ENCODE measurements at places on chromosomes 16 and 17.

DNA sequence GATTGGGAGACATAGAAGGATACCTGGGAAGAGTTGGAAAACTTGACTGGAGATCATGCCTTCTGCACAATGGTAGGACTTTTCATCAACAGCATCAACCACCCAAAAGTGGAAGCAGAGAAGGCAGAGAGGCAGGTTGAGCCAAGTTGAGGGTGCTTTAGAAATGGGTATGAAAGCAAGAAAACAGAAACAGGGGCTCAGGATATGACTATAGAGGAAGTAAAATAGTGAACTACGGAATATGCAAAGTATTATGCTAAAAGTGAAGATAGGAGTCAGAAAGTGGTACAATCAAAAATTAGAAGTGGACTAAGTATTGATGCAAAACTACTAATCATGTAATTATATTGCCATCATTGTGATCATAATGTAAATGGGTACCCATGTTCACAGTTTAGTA is 16.1 kb upstream of the ARHGAP44 start:
- no peak for DNase-seq

GRCh38 chr17:44779211-44780025 is 20.6 kb downstream of the ADAM11 start:
- DNase-seq: peak; percentile 83

DNA sequence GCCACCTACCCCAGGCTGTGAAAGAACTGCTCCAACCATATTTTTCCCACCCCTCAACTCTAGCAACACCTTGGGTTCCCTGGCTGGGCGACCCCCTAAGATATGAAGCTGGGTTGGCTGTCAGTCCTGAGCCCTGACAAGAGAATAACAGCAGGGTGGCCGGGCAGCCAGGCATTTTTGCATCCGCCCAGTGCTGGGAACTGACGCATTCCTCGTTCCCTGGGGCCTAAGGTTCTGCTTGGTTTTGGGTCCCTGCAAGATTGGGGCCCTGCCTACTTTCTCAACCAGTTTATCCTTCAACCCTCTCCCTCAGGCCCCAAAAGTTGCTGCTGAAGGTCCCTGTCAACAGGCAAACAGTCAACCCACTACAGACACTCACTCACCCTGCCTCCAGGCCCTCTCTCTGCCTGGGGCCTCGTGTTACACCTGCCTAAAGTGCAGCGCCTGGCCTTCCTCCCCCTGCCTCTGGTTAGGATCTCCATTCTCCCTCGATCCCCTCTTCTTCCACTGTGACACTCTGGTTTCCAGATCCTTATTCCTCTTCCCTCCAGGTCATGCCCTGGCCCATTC is 151.5 kb downstream of the STX8 start:
- DNase-seq: no peak

DNA sequence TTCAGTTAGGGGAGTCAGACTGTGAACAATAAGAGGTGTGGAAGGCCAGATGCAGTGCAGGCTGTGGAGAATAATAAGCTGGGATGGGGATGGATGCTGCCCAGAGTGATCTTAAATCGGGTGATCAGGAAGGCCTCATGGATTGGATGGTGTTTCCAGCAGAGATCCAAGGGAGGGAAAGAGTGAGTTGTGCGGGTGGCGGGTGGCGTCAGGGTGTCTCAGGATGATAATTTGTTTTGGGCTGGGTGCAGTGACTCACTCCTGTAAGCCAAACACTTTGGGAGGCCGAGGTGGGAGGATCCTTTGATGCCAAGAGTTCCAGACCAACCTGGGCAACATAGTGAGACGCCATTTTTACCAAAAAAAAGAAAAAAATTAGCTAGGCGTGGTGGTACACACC is 7.9 kb downstream of the CLUAP1 start:
- DNase-seq: no peak

DNA sequence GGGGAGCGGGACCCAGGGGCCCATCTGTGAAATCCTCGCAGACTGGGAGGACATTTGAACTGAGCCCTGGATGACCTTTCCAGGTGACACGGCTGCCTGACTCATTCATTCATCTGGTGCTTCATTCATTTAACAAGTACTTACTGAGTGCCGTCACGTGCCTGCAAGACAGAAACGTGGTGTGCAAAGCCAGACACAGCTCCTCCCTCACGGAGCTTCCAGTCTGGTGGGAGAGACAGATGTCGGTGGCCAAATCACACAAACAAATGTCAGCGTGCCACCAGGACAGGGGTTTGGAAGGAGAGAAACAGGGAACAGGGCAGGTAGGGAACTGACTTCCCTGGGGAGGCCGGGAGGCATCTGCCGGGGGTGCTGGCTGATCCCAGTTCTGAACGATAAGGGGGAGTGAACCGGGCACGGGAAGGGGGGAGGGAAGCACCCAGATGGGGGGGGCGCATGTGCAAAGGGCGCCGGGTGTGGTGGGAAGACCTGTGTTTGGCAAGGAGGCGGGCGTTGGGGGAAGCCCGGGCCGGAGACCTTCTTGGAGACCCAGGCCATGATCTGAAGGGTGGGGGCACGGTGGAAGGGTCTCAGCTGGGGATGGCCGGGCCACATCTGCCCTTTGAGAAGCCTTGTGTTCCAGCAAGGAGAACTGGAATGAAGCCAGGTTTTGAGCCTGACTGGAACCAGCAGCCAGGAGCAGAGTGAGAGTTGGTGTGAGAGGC is 93.6 kb upstream of the CIBAR2 start:
- peak; percentile 39 for DNase-seq

- DNase-seq: no peak
These were observed 6.0 kb upstream of the PRDM7 start for GRCh38 chr16:90083139-90083538.

- DNase-seq: peak; percentile 55
These were observed 7.4 kb downstream of the RNF112 start for GRCh38 chr17:19418251-19418992.

- peak; percentile 59 for DNase-seq
These were observed 7.5 kb upstream of the EDC4 start for GRCh38 chr16:67865318-67865717.

DNA sequence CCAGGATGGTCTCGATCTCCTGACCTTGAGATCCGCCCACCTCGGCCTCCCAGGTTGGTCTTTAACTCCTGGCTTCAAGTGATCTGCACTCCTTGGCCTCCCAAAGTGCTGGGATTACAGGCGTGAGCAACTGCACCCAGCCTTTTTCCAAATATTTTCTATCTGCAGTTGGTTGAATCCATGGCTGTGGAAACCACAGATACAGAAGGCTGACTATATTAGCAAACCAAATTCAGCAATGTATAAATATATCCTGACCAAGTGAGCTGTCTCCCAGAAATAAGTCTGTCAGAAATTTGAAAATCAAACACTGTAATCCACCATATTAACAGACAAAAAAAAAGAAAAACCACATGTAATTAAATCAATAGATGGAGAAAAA is 9.6 kb downstream of the CFDP1 start:
- DNase-seq: no peak

DNA sequence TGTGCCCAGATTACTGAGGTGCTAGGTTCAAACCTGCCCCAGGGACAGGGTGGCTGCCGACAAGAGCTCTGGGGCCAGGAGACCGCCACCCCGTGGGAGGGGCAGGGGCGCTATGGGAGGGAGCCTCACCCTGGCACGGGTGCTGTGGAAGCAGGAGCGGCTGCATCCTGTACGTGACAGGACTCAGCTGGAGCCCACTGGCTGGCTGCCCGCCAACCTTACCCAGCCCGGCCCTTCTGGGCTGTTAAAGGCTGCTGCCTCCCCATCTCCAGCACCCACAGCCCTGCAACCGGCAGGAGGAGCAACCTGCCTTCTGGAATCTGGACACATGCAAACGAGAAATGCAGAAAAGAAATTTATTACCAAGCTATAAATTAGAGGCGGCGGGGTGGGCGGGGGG is 11.2 kb downstream of the PAM16 start:
- peak; percentile 43 for DNase-seq

DNA sequence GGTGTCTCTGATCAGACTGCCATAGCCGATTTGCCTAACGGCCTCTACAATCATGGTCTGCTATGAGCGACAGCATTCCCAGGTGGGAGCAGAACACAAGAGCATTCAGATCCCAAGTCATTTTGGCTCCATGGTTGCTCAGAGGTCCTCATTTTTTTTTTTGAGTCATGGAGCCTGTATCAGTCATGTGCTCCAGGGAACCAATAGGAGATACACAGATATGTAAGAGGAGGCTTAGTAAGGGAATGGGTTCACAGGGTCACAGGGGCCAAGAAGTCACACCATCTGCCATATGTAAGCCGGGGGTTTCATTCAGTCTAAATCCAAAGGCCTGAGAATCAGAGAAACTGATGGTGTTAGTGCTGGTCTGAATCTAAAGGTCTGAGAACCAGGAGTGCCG is 36.8 kb downstream of the CPPED1 start:
- no peak for DNase-seq

DNA sequence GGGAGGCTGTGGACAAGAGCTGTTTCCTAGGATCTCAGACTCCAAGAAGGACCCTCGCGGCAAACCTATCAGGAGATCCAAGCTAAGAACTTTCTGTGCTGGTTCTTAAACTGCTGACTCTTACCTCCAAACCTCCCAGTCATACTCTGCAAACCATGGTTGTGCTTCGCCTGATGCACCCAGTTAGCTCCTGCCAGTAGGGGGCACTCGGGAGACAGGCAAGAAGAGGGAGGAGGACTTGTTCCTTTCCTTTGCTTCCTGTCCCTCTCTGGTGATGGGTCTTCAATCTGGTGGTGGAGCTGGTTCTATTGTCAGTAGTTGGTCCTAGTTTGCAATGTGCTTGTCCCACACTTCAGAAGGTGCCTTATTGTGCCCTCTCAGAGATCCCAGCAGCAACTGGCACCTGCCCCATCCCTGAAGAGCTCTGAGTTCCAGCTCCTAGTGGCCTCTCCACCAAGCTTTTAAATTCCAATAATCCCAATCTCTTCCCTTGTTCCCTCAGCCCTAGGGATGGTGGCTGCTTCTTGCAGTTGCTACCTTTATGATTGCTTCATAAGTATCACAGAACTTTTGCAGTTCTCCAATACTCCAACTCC is 113.5 kb upstream of the RPL38 start:
- DNase-seq: peak; percentile 8

- no peak for DNase-seq
These were observed 29.1 kb upstream of the HAPSTR1 start for GRCh38 chr16:9062301-9062700.

DNA sequence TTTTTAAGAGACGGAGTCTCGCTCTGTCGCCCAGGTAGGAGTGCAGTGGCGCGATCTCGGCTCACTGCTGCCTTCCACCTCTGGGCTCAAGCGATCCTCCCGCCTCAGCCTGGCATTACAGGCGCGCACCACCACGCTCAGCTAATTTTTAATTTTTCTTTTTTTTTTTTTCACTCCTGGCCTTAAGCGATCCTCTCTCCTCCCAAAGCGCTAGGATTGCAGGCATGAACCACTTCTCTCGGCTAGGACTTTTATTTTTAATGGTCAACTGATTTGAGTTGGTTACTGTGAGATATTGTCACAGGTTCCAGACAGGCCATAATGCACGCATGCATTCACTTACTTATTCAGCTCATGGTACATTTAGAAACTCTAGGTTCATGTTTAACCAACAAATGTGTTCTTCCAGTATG is 888 bp downstream of the PIGW start:
- DNase-seq: no peak

DNA sequence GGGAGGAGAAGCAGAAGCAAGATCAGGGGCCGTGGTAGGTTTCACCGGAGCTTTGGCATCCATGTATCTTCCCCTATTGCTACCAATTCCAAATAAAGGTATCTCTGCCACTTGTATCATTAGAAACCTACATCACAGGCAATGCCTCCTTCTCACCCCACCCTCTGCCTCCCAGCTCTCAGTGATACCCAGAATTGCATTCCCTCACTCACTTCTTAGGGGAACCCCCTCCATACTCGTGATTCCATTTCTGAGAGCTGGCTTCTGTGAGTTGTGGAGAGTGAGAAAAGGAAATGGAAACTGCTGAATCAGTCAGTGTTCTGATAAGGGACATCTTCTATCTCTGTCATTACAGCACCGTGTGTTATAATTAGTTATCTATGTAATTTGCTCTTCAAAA is 2.3 kb upstream of the CCL3 start:
- DNase-seq: no peak

Data from EH (cell line).